ENCODE measurements at places on chromosomes 7 and 10. TPM values are rescaled to one million over a fixed set of nuclear protein-coding genes. Genes with fewer than 3 reads are reported as not detected.

DNA sequence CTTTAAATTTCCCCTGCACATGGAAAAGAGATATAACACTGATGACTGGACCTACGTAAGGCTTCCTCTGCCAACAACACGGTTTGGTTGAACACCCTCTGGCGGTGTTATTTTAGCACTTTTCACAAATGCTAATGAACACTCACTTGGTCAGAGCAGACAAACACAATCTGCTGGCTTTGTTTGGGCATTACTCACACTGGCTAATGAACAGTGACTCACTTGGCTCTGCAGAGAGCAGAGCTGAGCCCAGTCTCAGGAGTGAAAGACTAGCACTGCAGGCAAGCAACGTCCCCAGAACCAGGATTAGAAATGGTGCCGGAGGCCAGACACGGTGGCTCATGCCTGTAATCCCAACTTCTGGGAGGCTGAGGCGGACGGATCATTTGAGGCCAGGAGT lies 430.8 kb downstream of the PLXNA4 start:
- H3K36me3 ChIP-seq, result peaks cover 21% of the 10 kb centered on the region
- DNase-seq, result no peak
- no peak overlapping the region for H3K4me3 ChIP-seq
- no peaks in the 10 kb centered on the region for H3K27me3 ChIP-seq
- H3K27ac ChIP-seq, result no peak overlapping the region
- H3K4me1 ChIP-seq, result peaks cover 24% of the 10 kb centered on the region

DNA sequence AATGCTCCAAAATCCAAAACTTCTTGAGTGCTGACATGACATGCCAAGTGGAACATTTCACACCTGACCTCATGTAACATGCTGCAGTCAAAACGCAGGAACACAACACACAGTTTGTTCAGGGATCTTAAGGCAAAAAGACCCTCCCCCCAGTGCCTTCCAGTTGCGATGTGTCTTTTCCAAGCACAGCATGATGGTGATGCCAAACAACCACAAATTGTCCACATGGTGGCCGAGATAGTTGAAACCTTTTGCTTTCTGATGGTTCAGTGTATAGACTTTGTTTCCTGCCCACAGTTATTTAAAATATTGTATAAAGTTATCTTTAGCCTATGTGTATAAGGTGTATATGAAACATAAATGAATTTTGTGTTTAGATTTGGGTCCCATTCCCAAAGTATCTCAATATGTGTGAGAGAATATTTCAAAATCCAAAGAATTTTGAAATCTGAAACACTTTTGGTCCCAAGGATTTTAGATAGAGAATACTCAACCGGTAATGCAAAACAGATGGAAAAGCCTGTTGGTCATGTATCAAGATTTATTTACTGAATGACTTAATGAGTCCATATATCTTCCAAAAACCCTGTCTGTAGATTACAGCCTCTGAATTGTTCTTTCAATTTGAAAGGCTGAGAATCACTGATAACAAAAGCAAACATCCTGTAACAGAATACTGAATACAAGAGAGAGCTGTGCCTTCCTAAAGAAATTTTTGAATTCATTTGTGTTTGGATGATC lies 93.4 kb upstream of the OIT3 start:
- no peaks in the 10 kb centered on the region for H3K4me1 ChIP-seq
- no peak overlapping the region for H3K27ac ChIP-seq
- DNase-seq, result no peak
- no peaks in the 10 kb centered on the region for H3K27me3 ChIP-seq

WDR37 gene
- total RNA-seq, result 28.0 TPM

- no peak for DNase-seq
- H3K4me1 ChIP-seq, result peaks cover 44% of the 10 kb centered on the region
- H3K27me3 ChIP-seq, result no peaks in the 10 kb centered on the region
- no peak overlapping the region for H3K27ac ChIP-seq
- H3K4me3 ChIP-seq, result no peak overlapping the region
- H3K36me3 ChIP-seq, result peaks cover 25% of the 10 kb centered on the region
Observed at GRCh38 chr7:47346377-47346914, 235.5 kb downstream of the TNS3 start.

- H3K4me1 ChIP-seq, result no peaks in the 10 kb centered on the region
- H3K36me3 ChIP-seq, result no peaks in the 10 kb centered on the region
- no peak overlapping the region for H3K4me3 ChIP-seq
- no peaks in the 10 kb centered on the region for H3K27me3 ChIP-seq
- DNase-seq, result peak; percentile 45
- no peak overlapping the region for H3K27ac ChIP-seq
Observed at GRCh38 chr7:108284349-108285002, 154.3 kb upstream of the LAMB4 start.

GRCh38 chr10:132926777-132927650 lies 15.4 kb downstream of the CFAP46 start:
- no peak overlapping the region for H3K27ac ChIP-seq
- no peak overlapping the region for H3K4me3 ChIP-seq
- no peak for DNase-seq

DNA sequence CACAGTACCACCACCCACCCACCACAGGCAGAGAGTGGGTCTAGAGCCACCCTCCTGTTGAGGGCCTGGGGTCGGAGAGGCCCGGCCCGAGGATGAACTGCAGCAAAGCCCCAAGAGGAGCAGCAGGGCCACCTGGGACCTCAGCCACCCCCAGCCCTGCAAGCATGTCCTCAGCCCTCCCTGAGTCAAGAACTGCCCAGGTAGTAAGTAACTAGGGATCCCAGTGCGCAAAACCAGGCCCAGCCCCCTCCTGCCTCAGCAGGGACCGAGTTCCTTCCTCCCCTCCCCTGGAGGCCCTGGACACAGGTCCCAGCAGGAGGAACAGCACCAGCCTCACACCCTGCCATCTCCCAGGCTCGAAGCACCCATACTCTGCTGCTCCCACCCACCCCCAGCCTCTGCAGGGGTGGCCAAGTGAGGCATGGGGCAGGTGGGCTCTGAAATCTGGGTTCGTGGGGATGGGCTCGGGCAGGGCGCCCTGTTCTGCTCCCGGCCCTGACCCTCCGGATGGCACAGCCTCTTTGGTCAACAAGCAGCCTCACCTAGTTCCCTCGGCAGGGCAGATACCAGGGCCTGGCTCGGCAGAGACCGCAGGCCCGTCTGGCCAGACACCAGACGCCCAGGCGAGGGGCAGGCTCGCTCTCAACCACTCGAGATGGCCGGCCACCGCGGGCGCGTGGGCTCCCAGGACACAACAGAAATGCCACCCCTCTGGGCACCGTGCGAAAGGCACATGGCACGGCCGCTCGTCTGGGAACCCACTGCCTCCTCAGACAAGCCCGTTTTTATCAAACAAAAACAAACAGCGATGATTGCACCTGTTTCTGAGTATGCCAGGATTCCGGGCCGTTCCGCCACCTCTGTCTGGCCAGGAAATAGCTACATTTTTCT lies 15.2 kb downstream of the PDGFA start:
- H3K27ac ChIP-seq, result no peak overlapping the region
- DNase-seq, result no peak
- no peak overlapping the region for H3K4me3 ChIP-seq
- H3K36me3 ChIP-seq, result peaks cover 89% of the 10 kb centered on the region
- peaks cover 10% of the 10 kb centered on the region for H3K4me1 ChIP-seq
- H3K27me3 ChIP-seq, result no peaks in the 10 kb centered on the region

CYP3A5 gene
- 7.2 TPM for total RNA-seq

ACBD7 gene
- total RNA-seq, result 59.7 TPM

GRCh38 chr7:155058896-155059295 lies 11.2 kb upstream of the HTR5A start:
- DNase-seq, result peak; percentile 27
- no peak overlapping the region for H3K27ac ChIP-seq
- H3K4me1 ChIP-seq, result no peaks in the 10 kb centered on the region

- H3K27me3 ChIP-seq, result no peaks in the 10 kb centered on the region
- H3K4me1 ChIP-seq, result peaks cover 3% of the 10 kb centered on the region
Observed at GRCh38 chr7:135326636-135327280, 93.1 kb downstream of the STRA8 start.

- no peak overlapping the region for H3K4me3 ChIP-seq
- H3K4me1 ChIP-seq, result no peaks in the 10 kb centered on the region
- no peak for DNase-seq
- no peaks in the 10 kb centered on the region for H3K36me3 ChIP-seq
- H3K27me3 ChIP-seq, result no peaks in the 10 kb centered on the region
- H3K27ac ChIP-seq, result no peak overlapping the region
Observed at GRCh38 chr10:21705828-21706176, 171.8 kb downstream of the MLLT10 start.

DNA sequence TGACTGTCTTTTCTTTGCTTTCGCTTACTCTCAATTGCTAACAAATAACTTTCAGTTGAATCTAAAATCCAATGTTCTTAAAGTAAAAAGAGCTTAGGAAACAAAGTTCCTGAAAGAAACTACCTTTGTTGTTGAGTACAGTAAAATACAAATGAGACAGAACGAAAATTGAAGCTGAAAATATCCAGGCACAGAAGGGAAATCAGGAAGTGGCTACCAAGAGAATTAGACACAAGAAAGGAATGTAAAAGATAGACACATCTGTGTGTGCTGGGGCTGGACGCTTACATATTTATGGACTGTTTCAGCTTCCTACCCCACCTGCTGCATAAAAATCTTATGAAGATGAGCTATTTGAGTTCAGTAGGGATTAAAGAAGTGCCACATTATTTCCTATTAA lies 161.7 kb upstream of the PLXDC2 start:
- H3K36me3 ChIP-seq, result no peaks in the 10 kb centered on the region
- H3K27ac ChIP-seq, result no peak overlapping the region
- H3K27me3 ChIP-seq, result no peaks in the 10 kb centered on the region
- no peak overlapping the region for H3K4me3 ChIP-seq
- no peaks in the 10 kb centered on the region for H3K4me1 ChIP-seq

All from spinal cord (tissue), 10 donors.